ENCODE measurements at places on chromosomes 4 and X. TPM values are rescaled to one million over a fixed set of nuclear protein-coding genes. Genes with fewer than 3 reads are reported as not detected.

Gene TEX13C
- not detected for total RNA-seq

Gene SLC16A2
- total RNA-seq = not detected

Gene SRPX
- not detected for total RNA-seq

Gene NPNT
- not detected for total RNA-seq

Gene NALF2
- total RNA-seq = 0.09 TPM

Gene P2RY8
- 126 TPM for total RNA-seq

Gene SPACA5
- not detected for total RNA-seq

Gene INTU
- total RNA-seq = 0.14 TPM

Gene STATH
- not detected for total RNA-seq

Gene MAGEA2B
- total RNA-seq = not detected

Gene CXCR3
- total RNA-seq = 32.8 TPM

Gene DNAAF6
- total RNA-seq = not detected

Gene TRPC3
- total RNA-seq = 0.64 TPM

Gene C4orf51
- total RNA-seq = not detected

Gene RBM46
- total RNA-seq = not detected

Gene PCDH11X
- not detected for total RNA-seq

Gene CENPE
- total RNA-seq = 47.6 TPM

Gene SNCA
- total RNA-seq = 4.6 TPM

Gene CENPVL2
- total RNA-seq = not detected

Gene STOX2
- 0.02 TPM for total RNA-seq

Gene HPSE
- 10.6 TPM for total RNA-seq

Gene SMIM10
- total RNA-seq = 0.41 TPM

Data from T-helper 2 cell treated with Interferon-gamma antibody and Interleukin-4, amounts not matched to agents 100 ng/mL and 5 ng/mL, for 36 hours (primary cell).